AG20443 (cell line): ENCODE measurements at places on chromosomes 7 and 10.
A peak's percentile ranks its signal among the peaks of the same experiment; 100 is the strongest.

- DNase-seq, result no peak
Observed at GRCh38 chr10:4981722-4982471, 18.7 kb downstream of the AKR1C1 start.

DNA sequence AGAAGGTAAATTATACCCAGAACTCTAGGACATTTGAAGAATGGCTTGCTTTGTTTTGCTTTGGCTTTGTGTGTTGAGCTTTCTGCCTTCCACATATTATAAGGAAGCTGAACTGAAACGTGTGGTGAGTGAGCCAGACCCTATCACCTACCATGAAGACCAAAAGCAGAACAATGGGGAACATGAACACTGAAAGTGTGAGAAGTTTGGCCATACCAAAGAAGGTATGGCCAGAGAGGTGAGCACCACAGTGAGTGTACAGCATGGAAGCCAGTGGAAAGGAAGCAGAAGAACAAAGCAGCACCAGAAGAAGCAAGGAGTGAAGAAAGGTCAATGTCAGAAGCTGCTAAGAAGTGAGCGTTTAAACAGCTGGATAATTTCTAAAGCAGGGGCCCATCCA, 59.7 kb upstream of the CCDC71L start:
- no peak for DNase-seq

DNA sequence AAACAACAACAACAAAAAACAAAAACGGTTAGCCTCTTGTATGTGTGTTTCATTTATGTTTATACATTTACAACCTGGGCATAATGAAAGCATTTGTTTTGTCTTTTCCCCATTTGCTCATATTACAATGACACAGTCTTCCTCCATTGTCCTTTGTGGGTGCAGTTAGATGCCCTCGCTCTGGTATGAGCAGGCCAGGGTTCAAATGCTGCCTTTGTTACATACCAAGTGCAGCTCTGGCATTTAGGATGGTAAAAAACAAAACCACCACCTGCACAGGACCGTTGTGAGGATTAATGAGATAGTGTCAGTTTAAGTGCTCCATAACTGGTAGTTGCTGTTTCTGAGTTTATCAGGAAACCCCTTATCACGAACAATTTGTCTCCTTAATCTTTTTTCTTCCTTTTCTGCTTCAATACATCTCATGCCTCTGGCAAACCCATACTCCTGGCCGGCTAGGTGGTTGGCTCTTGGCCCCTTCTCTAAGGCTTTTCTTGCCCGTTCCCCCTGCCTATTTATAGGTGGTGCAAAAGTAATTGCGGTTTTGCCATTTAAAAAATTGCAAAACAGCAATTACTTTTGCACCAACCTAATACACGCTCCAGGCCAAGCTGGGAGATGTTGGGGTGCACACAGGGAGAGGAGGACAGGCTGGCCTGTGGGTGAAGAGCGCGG, 18.6 kb upstream of the TMEM225B start:
- no peak for DNase-seq

- peak; percentile 80 for DNase-seq
Observed at GRCh38 chr7:42843205-42843800, 68.6 kb downstream of the C7orf25 start.

DNA sequence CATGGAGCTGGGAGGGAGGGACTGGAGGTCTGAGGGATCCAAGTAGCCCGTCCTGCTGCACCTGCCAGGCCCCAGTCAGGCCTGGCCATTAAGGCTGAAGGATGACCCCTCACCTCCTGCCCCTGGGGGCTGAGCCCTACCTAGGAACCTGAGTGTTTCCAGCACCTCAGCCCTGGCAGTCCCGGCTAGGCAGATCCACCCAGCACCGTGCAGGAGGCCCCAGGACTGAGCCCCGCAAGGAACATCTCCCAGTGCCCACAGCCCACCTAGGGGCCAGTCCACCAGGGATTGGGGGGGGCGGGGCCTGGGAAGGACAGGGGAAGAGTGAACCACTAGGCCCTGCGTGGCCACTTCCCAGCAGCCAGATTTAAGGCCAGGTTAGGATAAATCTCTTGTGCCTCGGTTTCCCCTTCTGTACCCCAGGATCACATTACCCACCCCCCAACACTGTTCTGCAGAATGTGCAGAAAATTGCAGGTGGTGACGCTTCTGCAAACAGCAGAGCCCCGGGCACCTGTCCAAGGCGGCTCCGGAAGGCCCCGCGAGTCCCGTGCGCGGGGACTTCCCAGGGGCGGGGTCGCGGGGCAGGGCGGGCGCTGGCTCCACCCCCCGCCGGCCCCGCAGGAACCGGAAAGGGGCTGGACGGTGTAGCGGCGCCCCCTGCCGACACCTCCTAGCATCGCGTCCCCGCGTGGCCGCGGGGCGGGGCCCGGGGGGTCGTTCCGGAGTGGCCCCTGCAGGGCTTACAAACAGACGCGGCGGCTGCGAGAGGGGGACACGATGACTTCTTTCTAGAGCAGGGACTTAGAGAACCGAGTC, 55.9 kb downstream of the PWWP2B start:
- peak; percentile 96 for DNase-seq

DNA sequence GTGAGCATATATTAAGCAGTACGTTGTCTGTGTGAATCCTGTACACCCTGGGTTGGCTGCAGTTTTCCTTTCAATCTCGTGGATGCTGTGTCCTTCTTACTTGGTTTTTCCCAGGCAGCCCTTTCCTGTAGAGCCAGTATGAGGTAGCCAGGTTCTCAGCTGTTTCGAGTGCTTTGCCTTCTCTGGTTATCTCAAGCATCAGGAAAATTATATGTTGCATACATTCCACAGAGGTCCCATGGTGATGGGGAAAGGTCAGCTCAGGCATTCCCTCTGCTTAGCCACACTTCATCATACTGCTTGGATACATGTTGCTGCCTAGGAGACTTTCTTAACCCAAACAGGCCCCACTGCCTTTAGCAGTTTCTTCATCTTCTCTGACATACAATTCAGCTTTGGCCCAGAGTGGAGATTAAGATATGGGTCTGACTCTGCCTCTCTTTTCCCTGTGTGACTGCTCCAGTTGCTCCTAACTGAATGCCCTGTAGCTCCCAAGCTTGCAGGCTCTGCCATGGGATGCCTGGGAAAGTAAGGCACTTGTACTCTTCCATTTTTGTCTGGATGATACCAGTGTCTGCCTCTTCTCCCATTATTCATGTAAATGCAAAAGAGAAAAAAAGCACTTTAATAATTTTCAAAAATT, 11.3 kb downstream of the GNAI1 start:
- peak; percentile 13 for DNase-seq

DNA sequence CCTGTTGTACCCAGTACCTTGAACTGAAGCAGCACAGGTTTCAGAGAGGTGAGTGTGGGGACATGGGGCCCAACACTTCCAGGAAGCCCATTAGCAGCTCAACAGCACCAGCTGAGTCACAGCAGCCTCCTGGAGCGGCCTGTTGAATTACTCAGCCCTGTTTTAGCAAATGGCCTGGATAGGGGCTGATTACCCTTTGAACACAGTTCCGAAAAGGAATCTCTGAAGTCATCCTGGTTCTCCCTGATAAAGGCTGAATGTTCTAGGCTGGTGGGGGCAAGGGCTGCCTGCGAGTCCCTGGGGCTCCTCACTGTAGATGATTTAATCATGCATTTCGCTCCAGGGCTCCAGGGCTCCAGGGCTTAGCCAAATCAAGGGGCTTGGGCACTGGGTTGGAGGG, 287.5 kb downstream of the GRID1 start:
- no peak for DNase-seq

GRCh38 chr10:72875250-72876055, 18.1 kb upstream of the OIT3 start:
- DNase-seq, result peak; percentile 29

- peak; percentile 86 for DNase-seq
Observed at GRCh38 chr10:118504467-118505205, 90.8 kb downstream of the PRLHR start.

DNA sequence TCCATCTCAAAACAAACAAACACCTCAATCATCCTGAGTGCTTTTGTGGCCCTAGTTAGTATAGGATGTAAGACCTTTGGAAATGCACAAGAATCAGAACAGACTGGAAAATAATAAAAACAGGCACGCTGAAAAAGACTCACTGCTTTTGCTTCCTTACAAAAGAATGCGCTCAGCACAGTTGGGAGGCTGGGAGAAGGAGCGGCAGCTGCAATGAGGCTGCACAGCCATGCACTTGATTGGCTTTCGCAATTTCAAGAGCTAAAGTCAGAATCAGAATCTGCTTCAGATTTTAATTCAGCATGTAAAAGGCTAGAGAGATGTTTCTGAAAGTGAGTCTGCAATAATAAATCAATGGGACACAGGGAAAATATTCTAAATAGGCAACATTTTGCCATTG, 97.2 kb downstream of the FRMD4A start:
- DNase-seq, result no peak
